Epithelial cell of prostate (primary cell): ENCODE measurements at places on chromosomes 16 and 17.
A peak's percentile ranks its signal among the peaks of the same experiment; 100 is the strongest.

- no peak for DNase-seq
Observed at GRCh38 chr17:45301674-45302073, 15.1 kb downstream of the MAP3K14 start.

GRCh38 chr16:20940871-20941635, 40.5 kb downstream of the LYRM1 start:
- DNase-seq = no peak

DNA sequence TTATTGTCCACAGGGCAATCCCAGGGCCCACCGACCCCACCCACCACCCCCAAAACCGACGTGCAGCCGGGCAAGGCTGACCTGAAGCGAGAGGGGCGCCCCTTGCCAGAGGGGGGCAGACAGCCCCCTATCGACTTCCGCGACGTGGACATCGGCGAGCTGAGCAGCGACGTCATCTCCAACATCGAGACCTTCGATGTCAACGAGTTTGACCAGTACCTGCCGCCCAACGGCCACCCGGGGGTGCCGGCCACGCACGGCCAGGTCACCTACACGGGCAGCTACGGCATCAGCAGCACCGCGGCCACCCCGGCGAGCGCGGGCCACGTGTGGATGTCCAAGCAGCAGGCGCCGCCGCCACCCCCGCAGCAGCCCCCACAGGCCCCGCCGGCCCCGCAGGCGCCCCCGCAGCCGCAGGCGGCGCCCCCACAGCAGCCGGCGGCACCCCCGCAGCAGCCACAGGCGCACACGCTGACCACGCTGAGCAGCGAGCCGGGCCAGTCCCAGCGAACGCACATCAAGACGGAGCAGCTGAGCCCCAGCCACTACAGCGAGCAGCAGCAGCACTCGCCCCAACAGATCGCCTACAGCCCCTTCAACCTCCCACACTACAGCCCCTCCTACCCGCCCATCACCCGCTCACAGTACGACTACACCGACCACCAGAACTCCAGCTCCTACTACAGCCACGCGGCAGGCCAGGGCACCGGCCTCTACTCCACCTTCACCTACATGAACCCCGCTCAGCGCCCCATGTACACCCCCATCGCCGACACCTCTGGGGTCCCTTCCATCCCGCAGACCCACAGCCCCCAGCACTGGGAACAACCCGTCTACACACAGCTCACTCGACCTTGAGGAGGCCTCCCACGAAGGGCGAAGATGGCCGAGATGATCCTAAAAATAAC, 3.0 kb downstream of the SOX9 start:
- DNase-seq = no peak

DNA sequence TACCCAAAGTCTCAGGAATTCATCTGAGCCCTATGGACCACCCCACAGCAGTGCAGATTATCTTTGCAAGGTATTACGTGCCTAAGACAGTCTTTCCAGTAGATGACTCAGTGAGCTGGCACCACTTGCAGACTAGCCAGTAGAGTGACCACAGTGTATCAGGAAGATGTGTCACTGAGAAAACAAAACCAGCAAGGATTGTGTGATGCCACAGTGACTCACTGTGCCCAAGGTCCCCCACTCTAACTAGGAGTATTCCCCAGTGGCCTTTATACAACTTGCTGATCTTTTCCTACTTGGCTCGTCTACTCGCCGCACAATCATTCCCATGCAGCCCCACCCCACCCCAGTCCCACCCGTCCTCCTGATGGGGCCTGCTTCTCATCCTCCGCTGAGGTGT, 26.8 kb upstream of the PRKCA start:
- DNase-seq = peak; percentile 79

- DNase-seq = no peak
Observed at GRCh38 chr16:1651094-1651973, 26.7 kb upstream of the JPT2 start.

DNA sequence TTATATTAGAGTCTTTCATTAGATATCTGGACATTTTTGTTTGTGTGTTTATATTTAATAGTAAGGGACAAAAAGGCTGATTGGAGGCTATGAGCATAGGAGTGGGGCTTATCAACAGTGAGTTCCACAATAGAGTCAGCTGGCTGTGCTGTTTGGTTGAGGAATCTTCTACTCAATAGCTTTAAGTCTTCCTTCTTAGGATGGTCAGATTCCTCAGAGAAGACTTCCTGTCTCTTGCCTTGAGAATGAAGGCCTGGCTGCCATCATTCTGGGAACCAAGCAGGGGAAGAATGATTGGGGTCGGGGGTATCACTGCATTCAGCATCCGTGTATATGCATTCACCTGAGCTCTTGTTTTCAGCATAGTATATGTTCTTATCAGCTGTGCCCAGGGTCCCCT, 31.9 kb upstream of the ABCC11 start:
- DNase-seq = no peak

- DNase-seq = no peak
Observed at GRCh38 chr17:17701658-17702057, 20.4 kb downstream of the RAI1 start.

DNA sequence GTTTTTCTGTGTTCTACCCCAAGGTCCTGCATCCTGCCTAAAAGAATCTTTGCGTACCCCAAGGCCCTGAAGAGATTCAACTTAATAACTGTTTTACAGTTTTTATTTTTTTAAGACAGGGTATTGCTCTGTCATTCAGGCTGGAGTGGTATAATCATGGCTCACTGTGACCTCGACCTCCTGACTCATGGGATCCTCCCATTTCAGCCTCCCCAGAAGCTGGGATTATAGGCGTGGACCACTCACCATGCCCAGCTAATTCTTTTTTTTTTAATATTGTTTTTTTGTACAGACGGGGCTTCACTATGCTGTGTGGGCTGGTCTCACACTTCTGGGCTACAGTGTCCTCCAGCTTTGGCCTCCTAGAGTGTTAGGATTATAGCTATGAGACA, 9.3 kb upstream of the FAAP100 start:
- DNase-seq = no peak

GRCh38 chr17:3043737-3044365, 19.6 kb downstream of the OR1D5 start:
- DNase-seq = no peak

- no peak for DNase-seq
Observed at GRCh38 chr17:41125064-41125463, 1.1 kb upstream of the KRTAP4-12 start.

- no peak for DNase-seq
Observed at GRCh38 chr17:34858591-34859565, 102.4 kb downstream of the CCT6B start.

GRCh38 chr17:41968676-41969075, 2.1 kb downstream of the CNP start:
- no peak for DNase-seq

DNA sequence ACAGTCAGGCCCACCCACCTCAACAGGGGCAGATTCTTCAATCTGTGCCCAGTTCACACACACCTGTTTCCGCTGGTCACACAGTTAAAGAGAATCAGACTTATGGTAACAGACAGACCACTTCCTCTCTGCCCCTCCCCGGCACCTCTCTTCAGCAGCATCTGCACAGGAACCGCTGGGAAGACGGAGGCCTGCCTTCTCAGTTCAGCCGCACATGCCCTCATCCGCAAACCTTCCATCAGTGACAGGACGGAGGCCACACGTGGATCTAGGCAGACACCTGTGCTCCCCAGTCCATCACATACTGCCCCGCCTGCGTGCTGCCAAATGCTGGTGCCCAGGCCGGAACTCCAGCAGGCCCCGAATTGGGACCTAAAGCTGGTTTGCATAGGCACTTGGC, 10.3 kb downstream of the PHB1 start:
- no peak for DNase-seq

DNA sequence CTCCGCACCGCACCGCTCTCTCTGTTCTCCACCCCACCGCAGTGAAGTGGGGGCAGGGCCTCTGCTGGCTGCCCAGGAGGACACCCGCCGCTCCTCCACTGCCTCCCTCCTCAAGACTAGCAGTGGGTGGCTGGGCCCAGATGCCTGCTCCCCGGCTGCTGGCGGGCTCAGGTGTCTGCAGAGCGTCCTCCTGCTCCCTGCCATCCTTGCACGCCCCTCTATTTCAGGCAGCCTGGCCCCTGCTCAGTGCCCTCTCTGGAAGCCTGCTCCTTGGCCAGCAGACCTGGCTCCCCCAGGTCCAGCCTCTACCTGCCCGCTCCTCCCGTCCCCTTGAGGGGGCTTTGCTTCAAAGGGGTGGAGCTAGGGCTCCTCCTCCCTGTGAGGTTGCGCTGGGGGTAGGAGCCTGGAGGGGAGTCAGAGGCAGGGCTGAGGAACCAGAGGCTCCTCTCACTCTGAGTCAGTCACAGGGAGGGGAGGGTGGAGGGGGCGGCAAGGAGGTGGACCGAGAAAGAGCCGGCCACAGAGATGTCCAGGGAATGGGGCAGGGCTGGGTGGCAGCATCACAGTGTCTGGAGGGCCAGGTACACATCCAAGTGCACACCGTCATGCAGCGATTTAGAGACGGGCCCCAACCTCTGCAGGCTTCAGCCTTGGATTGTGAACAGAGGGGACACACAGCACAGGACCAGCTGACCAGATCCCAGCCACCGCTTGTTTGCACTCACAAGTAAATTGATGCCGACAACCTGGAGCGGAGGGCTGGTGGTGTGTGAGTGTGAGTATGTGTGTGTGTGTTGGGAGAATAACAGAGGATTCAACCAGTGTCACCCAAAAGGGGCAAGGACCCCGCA, 9.8 kb upstream of the TMEM92 start:
- DNase-seq = no peak

DNA sequence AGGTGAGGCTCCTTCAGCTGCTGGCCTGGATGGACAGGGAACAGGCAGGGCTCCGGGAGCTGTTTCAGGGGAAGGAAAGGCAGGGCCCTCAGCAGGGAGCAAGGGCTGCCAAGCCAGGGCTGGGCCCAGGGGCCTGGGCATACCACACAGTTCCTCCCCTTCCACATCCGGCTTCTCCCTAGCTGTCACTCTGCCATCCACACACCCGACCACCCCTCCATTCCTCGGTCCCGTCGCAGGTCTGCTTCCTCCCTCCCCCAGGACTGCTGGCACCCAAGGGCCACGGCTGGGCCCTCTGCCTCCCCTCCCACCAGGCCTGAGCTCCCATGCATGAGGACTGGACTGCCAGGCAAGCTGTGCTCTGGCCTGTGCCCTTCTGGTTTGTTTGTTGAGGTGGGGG, 24.0 kb downstream of the CDIP1 start:
- no peak for DNase-seq

- DNase-seq = no peak
Observed at GRCh38 chr16:10521681-10522274, 58.6 kb downstream of the EMP2 start.
